Activated CD4-positive, alpha-beta T cell treated with anti-CD3 and anti-CD28 coated beads for 48 hours (primary cell): ENCODE measurements at places on chromosomes 5 and 9.

DNA sequence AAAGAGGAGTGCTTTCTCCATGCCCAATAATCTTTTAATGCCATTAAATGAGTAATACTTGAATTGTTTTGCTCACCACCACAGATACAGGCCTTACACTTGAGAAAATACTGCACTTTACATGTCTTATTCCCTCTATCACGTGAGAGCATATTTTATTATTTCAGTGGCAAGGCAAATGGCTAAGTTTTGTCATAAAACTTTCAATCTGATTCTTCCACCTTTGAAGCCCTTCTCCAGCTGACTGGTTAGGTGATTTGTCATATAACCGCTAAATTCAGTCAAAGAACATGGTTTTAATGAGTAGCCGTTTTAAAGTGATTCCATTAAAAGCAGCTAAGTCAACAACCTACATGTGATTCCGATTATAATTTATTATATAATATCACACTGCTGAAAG lies 43.8 kb downstream of the FAT2 start:
- no peak for DNase-seq

DNA sequence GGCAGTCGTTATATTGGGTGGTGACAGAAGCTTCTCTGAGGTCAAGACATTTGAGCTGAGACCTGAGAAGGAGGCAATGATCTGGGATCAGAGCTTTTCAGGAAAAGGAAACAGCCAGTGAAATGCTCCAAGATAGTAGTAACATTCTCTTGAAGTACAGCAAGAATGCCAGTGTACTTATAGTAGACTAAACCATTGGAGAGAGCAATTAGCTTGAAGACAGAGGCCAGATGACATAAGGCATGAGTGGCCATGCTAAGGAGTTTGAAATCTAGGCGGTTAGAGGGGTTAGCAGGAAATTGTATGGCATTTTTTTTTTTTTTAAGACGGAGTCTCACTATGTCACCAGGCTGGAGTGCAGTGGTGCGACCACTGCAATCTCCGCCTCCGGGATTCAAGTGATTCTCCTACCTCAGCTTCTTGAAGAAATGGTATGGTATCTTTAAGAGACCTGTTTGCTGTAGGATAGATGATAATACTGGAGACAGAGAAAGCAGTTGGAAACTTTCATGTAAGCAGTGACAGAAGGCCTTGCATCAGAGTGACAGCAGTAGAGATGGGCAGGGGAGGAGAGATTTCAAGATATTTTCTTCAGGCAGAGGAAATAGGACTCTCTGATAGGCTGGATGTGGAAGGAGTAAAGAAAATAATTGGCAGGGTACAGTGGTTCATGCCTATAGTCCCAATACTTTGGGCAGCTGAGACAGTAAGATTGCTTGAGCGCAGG lies 482.2 kb upstream of the PAPPA start:
- DNase-seq, result no peak

DNA sequence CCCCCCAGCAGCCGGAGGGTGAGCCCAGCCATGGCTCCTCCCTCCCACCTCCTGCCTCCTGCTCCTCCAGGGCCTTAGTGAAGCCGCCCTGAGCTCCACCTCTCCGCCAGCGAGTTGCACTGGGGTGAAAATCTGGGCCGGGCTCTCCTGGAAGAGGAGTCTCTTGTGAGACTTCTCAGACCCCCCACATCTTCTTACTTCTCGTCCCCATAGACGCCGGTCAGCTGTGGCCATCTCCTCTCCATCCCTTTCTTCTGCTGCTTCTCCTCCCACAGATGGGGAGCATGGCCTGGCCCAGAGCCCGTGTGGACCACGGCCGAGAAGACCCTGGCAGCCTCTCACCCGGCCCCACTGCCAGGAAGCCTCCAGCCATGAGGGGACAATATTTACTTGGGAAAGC lies 17.3 kb downstream of the OLFM1 start:
- DNase-seq, result no peak

- no peak for DNase-seq
These were observed 2.2 kb downstream of the FTMT start for GRCh38 chr5:121853850-121854249.
